NCI-H1694 (cell line): ENCODE measurements at places on chromosomes 11 and 22.

- DNase-seq: no peak
Measured at GRCh38 chr11:62459080-62459479, 40.2 kb downstream of the SCGB1A1 start.

DNA sequence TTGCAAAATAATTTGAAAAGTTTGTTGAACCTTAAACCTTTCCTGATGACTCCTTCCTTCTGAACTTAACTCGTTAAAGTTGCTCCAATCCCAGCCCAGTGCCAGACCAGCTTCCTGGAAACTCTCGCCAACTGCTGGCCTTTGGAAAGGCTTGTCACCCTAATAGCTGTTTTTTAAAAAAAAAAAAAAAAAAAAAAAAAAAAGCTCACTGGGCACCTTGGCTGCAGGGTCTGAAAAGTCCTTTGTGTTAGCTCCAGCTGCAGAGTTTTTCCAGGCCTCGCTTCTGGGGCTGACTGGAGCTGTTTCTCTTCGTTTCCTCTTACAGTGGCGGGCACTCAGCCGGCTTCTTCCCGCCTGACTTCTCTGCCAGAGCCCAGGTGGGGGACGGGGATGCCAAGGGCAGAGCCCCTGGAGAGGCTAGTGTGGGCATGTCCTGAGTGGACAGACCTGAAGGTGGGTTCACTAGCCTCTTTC, 25.1 kb downstream of the KCNQ1OT1 start:
- DNase-seq: no peak

- DNase-seq: no peak
Measured at GRCh38 chr22:38240734-38241252, 32.0 kb downstream of the TMEM184B start.

DNA sequence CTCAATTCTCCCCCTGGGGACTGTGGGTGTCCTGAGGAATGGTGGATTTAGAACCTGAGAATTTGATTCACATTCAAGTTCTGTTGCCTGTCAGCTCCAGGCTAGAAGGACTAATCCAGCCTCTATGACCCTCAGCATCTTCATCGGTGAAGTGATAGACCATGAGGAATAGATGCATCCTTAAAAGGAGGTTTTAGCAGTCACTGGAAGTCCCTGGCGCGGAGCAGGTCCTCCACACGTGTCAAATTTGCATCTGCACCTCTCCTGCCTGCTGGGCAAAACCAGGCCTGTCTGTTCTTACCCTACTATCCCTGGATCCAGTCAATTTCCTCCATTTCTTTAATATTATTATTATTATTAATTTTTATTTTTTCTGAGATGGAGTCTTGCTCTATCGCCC, 808.4 kb downstream of the TBC1D22A start:
- DNase-seq: no peak

- DNase-seq: no peak
Measured at GRCh38 chr11:46692450-46692849, 8.0 kb downstream of the ARHGAP1 start.

DNA sequence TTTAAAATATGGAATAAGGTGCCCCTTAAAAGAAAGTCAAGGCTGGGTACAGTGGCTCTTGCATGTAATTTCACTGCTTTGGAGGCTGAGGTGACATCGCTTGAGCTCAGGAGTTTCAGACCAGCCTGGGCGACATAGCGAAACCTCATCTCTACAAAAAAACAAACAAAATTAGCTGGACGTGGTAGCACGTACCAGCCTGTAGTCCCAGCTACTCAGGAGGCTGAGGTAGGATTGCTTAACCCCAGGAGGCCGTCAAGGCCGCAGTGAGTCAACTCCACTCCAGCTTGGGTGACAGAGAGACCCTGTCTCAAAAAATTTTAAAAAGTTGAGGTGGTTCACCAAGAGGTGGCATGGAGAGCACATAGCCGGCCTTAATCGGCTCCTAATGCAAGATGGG, 17.7 kb upstream of the ADORA2A start:
- no peak for DNase-seq

DNA sequence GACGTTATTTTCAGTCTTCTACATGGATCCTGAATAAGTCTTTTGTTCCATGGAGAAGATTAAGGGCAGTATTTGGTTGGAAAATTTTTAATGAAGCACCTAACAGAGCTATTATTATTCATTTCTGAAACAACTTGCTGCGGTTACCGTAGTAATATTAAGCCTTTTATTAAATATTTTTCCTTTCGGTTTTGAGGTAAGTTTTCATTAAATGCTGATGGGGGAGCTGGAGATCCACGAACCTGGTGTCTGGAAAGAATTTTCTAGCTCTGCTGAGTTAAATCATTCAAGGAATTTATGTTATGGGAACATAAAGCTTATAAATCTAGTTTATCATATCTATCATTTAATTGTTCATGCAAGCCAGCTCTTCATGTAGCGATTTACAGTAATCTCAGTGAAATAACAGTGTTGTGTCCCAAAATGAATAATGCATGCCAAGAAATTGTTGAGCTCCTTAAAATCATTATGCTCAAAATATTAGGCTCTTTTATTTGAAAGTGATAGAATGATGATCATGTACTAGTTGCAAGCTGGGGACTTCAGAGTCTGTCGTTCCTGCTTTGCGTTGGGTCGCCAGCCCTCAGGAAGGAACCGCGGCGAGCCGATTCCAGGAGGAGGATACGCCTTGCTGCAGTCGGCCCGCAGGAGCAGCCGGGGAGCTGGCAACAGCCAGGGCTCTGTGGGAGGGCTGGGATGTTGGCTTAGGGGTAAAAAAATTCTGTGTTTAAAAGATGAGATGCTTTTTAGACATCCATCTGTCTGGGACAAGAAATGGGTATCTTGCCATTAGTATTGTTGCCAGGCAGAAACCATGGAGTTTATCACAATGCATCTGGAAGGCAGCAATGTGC, 83.1 kb downstream of the TBC1D22A start:
- DNase-seq: peak; percentile 47

- peak; percentile 90 for DNase-seq
Measured at GRCh38 chr11:12319461-12319951, 57.9 kb upstream of the PARVA start.

- DNase-seq: no peak
Measured at GRCh38 chr11:44866286-44866685, 84.4 kb downstream of the TP53I11 start.

DNA sequence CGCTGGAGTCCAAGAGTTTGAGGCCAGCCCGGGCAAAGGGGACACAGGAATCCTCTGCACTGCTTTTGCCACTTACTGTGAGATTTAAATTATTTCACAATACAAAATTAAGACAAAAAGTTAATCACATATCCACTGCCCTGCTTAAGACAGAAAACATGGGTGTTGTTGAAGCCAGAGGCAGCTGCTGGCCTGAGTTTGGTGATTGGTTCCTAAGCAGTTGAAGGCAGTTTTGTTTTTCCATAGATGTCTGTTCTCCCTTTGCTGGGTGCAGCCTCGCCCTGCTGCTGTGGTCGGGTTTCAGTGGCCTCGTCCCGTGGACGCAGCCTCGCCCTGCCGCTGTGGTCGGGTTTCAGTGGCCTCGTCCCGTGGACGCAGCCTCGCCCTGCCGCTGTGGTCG, 70.2 kb upstream of the PPP6R3 start:
- no peak for DNase-seq

DNA sequence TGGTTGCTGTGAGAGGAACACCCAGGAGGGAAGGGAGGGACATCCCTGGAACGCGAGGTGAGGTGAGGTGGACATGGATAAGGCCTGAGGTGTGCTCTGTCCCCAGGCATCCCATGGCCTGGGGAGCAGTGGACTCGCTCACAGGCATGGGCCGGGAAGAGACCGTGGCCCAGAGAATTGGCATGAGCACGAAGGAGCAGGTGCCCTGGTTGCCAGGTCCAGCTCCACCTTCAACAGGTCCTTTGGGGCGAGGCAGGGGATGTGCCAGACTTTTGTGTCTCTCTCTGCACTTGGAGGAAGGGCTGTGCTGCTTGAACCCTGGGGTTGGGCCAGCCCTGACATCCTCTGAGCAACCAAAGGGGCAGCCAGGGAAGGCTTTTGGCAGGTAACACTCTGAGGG, 21.5 kb downstream of the MUC6 start:
- no peak for DNase-seq

DNA sequence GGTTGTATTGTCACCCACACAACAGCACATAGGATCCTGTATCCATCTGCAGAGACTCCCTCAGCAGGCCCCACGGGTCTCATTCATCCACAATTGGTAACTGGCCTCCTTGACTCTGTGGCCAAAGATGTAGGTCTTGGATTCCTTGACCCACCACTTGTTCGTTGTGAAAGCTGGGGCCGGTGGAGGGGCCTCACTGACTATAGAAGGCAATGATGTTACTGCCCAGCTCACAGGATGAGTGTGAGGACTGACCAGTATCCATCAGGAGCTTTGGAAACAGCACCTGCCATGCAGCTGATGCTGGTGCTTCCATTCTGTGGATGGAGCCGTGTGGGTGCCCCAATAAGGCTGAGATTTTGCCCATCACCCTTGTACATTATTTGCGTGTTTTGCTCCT, 615.7 kb downstream of the BRD1 start:
- DNase-seq: no peak

DNA sequence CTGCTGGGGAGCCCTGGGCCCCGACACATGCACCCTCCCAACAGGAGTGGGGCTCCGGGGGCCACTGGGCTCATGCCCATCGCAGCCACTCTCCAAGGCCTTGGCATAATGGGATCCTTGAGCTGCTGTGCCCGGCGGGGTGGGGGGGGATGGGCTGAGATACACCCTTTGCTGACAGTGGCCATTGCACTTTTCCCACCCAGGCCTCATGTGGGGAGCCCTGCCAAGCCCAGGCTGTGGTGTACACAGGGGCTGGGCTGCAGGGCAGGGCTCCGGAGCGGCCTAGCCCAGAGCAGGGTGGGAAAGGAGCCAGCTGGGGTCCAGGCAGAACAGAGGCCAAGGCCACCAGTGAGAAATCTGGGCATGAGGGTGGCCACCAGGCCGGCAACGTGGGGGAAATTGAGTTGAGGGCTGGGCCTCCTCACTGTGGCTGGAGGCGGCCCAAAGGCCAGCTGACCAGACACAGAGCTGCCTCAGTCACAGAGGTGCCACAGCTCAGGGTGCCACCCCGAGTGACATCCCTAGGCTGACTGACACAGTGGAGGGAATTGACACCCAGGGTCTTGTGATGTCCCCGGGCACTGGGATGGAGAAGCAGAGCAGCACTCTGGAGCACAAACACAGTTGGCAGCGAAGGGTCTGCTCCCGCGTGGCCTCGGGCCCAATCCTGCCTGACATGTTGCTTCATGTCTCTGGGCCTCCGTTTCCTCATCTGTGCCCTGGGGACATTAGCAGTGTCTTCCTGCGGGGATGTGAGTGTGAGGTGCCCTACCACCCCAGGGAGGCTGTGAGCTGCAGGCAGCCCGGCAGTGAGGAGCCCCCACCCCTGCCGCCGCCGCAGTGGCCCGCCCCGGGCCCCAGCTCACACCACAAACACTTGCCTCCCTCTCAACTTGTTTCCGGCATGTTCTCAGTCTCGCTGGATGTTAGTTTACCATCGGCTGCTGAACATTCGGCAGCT, 30.4 kb downstream of the RTN4R start:
- DNase-seq: no peak

DNA sequence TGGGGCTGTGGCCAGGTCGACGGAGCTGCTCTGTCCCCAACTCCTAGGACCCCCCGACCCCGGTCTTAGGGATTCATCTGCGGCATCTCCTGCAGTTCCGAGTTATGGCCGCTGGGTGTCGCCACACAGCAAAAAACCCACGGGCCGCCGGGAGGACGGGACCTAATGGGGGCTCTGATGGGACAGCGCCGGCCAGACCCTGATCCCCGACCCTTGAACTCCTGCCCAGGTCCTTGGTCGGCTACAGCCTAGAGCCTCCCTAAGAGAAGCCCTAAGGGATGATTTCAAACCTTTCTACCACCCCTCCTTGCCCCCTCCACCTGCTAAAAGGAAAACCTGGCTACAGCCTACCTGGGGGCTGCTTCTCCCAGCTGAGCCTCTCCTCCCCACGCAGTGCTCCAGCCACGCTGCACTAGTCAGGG, 30.8 kb upstream of the LRRC10B start:
- DNase-seq: no peak

- no peak for DNase-seq
Measured at GRCh38 chr11:43984039-43984438, 41.6 kb downstream of the C11orf96 start.

DNA sequence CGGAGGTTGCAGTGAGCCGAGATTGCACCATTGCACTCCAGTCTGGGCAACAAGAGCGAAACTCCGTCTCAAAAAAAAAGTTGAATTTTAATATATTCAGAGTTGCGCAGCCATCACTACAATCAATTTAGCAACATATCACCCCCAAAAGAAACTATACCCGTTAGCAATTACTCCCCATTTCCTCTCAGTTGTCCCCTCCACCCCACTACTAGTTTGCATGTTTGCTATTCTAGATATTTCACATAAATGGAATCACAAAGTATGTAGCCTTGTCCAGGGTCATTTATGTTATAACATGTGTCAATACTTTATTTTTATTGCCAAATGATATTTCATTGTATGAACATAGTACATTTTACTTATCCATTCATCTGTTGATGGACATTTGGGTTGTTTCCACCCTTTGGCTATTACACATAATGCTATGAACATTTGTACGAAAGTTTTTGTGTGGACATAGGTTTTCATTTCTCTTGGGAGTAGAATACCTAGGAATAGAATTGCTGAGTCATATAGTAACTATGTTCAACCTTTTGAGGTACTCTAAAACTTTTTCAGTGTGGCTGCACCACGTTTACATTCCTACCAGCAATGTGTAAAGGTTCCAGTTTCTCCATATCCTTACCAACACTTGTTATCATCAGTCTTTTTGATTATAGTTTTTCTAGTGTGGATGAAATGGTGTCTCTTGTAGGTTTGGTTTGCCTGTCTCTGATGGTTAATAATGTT, 2.2 kb downstream of the ZNF143 start:
- no peak for DNase-seq

- DNase-seq: no peak
Measured at GRCh38 chr22:50314455-50315288, 7.2 kb upstream of the PLXNB2 start.

DNA sequence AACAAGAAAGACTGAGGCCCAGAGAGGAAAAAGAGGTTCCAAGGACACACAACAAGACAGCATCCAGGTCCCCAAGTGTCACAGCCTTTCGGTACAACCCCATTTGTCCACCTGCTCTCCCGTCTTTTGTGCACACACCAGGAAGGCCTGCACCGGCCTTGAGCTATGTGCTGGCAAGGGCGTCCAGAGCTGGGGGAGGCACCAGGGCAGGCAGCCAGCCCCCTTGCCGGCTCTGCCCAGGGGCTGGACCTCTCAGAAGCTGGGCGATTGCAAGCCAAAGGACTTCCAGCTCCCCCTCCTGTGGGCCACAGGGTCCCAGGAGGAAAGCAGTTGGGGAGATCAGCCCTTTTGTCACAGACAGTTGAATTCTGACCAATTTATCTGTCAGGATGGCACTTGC, 210.5 kb downstream of the MN1 start:
- DNase-seq: no peak

DNA sequence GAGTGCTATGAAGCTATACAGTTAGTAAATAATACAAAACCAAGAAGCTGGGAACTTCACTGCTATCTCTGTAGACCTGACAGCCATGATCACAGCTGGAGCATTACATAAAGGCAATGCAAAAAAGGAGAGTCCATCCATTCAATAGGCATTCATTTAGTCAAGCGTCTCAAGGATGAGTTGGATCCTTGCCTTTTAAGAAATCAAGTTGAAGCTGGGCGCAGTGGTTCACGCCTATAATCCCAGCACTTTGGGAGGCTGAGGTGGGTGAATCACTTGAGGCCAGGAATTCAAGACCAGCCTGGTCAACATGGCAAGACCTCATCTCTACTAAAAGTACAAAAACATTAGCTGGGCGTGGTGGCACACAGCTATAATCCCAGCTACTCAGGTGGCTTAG, 48.1 kb upstream of the ALKBH3 start:
- DNase-seq: no peak
